ENCODE measurements at places on chromosomes 16 and 17.

DNA sequence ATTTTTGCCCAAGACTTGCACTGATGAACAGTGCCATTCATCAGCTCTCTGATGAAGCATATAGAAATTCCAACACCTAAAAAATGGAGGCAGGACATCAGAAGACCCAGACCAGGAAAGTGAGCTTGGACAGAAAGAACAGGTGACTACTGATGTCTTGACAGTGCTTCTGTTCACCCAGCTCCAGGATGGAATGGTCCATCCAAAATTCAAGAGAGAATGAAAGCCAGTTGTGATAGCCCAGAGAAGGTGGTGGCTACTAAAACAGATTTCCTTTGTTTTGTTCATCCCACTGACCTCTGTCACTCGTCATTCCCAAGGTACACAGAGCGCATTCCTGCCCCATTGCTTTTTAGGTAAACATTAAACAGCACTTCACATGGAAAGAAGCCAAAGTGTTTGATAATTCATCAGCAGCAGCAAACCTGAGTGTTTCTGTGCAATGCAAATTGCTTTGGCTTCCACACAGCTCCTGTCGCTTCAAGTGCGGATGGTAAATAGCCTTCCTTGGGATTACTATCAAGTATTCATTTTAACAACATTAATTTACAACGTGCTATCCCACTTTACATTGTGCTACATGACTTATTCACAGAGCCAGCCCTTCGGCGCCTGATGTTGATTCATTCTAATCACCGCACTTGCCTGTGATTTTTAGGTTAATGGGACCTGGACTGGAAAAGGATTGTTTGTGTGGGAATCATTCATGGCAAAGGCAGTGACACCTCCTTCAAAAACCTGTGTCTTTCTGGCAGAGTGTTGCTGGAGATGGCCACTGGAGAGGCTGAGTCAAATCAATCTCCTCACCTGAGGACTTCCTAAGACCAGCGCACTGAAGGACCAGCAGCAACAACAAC lies 65.1 kb upstream of the TOX3 start:
- DNase-seq = no peak

GRCh38 chr16:73949574-73950320 lies 346.9 kb upstream of the PSMD7 start:
- no peak for DNase-seq

DNA sequence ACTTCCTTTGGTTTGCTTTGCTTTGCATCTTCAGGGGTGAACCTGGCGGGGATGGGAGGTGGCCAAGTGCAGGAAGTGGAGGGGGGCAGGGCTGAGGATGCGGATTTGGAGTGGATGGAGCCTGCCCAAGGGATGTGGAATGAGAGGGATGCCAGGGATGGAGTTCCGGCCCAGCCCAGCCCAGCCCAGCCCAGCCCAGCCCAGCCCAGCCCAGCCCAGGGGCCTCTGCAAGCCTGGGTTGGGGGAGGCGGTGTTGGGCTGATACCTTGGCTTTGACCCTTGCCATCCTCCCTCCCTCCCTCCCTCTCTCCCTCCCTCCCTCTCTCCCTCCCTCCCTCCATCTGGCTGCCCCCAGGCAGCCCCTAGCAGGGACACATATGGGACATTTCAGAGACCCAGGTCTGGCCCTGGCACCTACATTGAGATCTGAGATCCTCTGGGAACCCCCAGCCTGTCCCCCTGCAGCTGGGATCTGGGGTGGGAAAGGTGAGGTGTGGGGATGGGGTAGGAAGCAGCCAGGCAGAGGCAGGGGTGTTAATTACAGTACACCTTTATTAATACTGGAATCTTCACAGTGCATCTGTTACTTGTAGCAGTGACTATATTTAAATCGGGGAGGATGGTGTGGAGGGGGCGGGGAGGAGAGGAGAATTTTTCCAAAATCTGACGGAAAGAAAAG lies 14.5 kb downstream of the IL34 start:
- DNase-seq = no peak

- no peak for DNase-seq
Observed at GRCh38 chr16:27149986-27150385, 53.3 kb upstream of the KDM8 start.

- no peak for DNase-seq
Observed at GRCh38 chr16:79288066-79288465, 312.5 kb downstream of the MAF start.

DNA sequence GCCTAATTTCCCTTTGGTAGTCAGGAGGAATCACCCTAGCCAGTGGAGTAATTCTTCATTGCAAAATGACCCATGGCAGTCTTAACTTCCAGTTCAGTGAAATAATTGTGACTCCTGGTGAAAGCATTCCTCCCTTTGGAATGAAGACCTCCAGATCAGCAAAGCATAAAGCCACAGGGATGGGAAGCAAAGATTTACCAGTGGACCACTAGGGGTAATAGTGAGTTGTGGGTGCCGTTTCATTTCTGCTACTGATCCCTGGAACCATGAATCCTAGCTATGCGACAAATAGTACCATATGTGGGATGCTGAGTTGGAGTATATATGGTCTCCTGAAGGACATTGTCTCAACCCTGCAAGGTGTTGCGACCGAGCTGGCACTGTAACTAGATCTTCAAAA lies 13.7 kb downstream of the DYNLL2 start:
- DNase-seq = no peak

GRCh38 chr17:13825526-13826040 lies 223.9 kb upstream of the HS3ST3A1 start:
- DNase-seq = no peak
